Stimulated activated CD4-positive, alpha-beta T cell treated with anti-CD3 and anti-CD28 coated beads, Interleukin-2, amount 100 ng/mL, for 48 hours (primary cell): ENCODE measurements at places on chromosomes 1 and 21.

DNA sequence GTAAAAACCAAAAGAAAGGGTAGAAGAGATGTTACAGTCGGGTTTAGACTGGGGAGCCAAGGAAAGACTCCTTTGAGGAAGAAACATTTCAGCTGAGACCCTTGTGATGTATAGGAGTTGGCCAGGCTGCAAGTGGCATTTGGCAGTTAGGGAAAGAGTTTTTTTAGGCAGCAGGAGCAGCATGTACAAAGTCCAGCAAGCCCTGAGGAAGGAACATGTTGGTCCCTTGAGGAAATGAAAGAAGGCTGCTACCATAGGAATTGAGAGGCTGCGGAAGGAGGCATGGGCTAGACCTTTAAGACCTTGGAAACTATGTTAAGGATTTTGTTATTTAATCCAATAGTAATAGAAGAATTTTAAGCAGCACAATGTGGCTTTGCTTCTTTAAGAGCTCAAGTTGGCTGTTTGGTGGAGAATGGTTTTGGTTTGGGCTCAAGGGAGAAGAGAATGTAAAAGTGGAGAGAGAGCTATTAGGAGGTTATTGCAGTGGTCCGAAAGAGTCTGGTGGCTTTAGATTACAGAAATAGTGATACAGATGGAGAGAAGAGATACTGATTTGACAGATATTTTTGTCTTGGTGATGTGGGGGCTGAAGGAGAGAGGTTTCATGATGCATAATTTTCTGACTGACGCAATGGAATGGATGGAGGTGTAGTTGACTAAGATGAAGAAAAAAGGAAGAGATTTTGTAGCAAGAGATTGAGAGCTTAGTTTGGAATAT lies 26.6 kb downstream of the SMAP2 start:
- no peak for DNase-seq

DNA sequence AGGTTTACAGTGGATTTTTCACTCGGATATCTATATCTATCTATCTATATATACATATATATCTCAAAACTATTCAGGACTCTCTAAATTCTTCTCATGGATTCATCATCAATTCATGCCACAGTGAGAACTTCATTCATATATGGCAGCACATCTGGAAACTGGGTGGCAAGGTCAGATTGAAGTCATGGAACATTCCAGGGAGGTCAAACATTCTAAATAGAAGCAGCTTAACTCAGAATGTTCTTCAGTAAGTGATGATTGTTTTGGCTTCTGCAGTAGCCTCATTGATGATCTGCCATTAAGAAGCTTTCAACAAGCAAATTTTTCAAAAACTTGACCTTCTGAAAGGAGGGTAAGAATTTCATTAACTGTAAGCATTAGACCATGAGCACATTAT lies 46.9 kb upstream of the ADAMTS1 start:
- DNase-seq: no peak

DNA sequence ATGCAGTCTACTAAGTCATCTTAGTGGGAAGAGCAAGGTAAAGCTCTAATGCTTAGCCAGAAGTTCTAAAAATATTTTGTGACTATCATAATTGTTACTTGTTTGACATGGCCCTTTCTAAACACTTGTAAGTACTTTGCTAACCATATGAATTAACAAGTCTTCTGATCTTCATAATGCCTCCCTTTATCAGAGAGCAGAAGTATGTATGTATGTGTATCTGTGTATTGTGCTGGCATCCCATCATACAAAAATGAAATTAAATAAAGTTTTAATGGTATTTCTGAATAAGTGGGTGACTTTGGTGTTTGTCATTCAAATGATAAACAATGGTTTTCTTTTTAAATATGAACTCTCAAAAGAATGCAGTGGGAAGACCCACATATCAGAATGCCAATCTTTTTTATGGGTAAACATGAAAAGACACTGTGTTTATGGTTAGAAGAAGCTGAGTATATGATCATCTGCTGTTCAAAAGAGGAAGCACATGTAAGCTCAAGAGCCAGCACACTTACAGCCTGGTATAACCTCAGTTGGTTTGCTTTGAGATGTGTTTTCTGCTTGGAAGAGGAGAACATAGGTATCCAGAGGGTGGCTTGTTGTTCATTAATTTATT lies 159.6 kb downstream of the CLEC20A start:
- DNase-seq: no peak

DNA sequence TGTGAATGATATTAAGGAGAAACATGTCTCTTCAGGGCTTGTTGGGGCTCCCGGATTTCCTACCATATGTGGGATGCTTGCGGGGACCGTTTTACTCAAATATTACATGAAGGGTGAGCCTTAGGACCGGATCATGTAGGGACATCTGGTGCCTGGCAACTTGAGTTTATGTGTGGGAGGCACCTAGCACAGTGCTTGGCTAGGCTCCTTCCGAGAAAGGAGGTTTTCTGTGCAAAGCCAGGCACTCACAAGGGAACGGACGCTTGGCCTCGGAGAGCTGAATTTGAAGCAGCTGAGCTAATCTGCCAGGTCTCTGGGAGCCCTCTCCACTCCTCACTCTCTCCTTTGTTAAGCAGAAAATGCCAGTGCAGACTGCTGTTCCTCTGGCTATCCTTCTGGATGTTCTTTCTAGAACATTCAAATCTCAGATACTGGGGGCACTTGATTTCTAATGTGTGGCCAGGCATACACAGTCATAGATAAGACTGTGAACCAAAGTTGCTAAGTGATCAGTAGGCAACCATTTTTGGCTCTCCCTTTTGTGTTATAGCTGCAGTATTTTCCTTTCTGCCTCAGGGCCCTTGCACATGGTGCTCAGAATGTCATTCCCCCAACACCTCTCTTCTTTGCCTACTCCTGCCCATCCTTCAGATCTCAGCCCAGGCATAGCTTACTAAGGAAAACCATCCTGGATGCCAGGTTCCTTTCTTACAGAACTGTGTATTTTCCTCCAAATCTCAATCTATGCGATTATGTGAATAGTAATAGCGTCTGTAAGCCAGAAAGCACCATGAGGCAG lies 216.6 kb upstream of the CSF3R start:
- no peak for DNase-seq

DNA sequence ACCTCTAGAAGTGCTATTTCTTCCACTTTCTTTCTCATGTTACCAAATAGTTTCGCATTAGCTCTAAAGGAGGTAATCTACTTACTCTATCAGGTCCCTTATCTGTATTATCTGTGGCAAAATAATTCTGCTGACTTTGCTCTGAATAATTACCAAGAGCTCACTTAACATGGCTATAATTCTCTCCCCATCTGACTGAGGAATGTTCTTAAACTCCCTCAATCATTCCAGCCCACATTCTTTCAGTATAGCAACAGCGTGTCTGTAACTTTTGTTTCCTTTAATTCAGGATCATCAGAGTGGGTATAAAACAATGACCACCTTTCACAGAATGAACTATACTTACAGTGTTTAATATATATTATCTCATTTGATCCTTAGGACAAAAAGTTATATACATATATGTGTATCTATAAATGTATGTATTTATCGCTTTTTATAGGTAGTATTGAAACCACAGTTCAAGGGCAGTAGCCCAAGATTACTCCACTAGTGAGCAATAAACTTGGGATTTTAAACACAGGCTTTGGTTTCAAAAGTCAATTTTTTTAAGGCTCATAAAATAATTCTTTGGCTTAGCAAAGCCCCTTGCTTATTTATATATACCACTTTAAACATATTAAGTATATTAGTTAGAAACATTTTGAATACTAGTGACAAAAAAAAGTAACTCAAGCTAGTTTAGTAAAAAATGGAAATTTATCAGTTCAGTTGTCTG lies 36.1 kb upstream of the ST6GALNAC3 start:
- no peak for DNase-seq

- no peak for DNase-seq
Measured at GRCh38 chr1:27823784-27824183, 6.8 kb upstream of the PPP1R8 start.

DNA sequence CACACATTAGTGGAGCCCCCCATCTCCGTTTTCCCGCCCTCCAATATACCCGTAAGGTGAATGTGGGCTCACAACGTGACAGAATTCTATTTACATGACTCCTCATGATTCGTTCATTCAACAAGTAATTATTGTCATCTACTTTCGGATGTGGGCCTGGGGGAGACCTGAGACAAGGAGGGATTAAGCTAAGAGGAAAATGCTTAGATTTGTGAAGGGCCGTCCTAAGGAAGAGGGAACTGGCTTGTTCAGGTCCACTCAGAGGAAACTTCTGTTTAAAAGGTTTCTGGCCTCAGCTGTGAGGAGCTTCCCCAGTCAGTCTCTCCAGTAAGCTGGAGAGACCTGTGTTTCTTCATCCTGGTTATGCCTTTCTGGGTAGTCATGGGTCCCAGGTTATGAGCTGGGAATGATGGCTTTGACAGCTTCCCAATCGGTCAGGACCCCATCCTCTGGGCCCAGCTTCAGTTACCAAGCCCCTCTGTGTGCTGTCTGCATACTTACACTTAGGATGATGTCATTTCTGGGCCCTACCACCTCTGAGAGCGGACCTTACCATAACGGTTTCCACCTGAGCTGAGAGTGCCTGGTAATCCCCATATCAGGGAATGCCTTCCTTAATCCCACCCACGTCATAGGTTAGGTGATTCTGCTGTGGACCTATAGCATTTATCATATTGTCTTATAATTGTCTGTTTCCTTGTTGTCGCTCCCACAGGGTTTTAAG lies 687 bp upstream of the ERI3 start:
- no peak for DNase-seq

- DNase-seq: no peak
Measured at GRCh38 chr1:177340601-177341067, 169.9 kb downstream of the BRINP2 start.

GRCh38 chr1:39190096-39190495 lies 14.4 kb upstream of the MACF1 start:
- no peak for DNase-seq

GRCh38 chr1:58361134-58361533 lies 185.4 kb downstream of the OMA1 start:
- no peak for DNase-seq

- DNase-seq: no peak
Measured at GRCh38 chr1:156203331-156203730, 9.4 kb downstream of the SLC25A44 start.

DNA sequence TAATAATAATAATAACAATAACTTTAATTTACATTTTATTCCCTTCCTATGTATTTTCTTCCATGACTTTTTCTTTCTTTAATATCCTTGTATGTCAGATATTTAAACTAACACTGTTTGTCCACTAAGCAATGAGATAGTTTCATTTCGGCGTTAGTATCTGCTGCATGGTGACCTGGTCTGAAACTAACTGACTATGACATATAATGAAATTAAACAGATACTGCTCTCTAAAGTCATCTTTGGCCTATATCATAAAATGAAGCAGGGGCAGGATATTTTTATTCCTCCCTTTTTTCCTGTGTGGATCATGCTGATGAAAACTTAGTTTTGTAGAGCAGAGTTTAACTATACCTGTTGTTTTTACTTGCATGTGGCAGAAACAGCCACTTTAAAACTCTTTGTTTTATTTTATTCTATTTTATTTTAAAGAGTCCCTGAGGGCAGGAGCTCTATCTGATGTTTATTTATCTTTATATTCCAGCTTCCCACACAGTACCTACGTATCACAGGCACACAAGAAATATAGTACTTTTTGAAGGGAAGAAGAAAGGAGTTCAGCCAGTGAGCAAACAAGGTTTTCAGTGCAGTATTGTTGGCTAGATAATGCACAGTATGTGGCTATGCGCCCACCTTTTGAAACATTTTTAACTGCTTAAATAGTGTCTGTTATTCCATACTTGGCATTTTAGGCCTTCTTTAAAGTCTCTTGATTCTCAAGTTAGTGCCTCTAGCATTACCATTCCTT lies 165.6 kb downstream of the PHTF1 start:
- no peak for DNase-seq

DNA sequence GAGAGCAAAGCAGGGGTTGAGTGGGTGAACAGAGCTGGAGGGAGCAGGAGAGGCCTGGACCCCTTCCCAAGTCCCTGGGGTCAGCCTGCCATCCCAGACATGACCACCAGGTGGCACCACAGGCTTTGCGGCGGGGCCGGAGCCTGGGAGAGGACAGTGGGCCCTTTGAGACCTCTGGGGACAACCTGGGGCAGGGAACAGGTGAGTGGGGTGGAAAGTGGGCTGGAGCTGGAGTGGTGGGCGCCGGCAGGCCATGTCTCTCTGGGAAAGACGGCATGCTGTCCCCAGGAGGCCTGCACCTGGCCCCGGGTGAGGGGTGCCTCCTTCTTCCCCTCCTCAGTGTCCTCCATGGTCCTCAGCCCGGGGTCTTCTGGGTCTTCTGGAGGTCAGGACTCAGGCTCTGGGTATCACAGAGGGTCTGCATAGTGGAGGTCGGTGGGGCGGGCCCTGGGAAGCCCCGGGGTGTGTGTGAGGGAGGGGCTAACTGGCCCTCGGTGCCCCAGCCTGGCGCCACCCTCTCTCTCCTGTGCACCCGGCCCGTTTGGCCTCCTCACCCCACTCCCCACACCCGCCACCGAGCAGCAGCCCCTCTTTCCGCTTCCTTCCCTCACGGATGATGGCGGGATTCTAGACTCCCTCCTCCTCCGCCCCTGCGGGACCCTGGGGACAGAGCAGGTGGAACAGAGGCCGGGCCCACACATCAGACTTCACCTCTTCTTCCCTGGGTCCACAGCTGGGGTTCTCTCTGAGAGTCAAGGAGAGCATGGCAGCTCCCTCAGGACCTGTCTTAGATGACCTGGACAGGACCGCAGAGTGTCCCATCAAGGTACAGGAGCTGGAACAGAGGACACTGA lies 28.5 kb upstream of the PKP1 start:
- DNase-seq: peak; percentile 75

DNA sequence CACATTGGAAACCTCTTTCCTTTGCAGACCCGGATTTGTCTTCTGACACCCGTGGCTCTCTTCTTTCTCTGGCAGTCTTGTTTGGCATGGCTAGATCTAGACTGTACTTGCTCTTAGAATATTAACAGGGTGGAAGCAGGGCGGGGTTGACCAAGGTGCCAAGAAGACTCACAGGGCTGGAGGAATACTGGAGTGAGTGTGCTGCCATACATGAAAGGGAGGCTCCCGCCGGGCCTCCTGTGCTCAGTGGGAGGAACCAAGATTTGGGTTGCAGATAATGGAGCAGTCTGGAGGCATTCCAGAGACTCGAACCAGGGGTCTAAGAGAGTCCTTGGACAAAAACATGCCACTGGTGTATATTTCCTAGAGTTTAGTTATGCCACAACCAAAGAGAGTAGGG lies 27.6 kb upstream of the SNX27 start:
- no peak for DNase-seq

DNA sequence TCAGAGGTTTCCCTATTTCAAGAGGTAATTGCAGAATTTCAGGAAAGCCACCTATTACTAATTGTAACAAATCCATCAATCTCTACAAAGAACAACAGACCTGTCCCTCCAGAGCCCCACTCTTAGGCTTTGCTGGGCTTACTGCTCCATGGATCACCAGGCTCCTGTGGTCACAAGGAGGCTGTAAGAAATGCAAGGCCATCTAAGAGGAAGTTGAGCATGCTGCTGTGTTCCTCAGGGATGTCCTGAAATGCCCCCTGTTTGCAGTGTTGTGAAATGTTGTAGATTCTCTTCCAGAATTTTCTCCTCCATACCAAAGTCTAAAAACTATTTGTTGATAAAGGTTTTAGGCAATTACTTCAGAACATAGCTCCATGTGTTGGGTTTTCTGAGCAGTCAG lies 24.4 kb upstream of the DUSP23 start:
- DNase-seq: no peak
